ENCODE measurements at places on chromosomes 5 and 9.

- DNase-seq = no peak
Observed at GRCh38 chr5:78549043-78549442, 99.5 kb downstream of the LHFPL2 start.

DNA sequence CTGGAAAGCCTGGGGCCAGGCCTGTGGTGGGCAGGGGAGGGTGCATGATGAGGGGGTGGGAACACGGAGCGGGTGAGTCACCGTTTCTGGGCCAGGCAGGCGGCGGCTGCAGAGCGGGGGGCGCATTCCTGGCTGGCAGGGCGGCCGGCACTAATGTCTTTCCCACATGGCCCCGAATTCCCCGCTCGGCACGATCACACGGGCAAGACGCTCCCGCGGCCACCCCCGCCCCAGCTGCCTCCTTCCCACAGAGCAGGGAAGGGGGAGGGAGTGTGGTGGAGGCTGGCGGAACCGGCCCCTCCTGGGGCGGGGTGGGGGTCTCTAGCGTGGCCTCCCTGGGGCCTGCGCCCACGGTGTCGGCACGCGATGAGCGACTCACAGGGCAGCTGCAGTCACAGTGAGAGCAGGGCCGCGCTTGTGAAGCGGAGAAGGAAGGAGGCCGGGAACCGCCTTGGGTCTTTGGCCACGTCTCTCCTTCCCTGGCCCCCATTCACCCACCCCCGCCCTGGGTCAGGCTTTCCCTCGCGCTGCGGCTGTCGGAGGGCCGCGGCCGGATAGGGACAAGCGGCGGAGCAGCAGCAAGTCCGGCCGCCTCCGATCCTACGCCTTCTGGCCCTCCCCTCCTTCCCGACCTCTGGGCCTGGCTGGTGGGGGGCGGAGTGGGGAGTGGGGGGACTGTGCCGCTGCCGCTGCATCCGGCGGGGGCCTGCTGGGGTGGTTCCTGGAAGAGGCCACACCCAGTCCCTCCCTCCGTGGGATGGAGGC, 48.9 kb downstream of the CXXC5 start:
- DNase-seq = no peak

- DNase-seq = peak; percentile 38
Observed at GRCh38 chr9:130172161-130172857, at the start of gene NCS1. Gene NCS1, plus strand, starts transcription at chr9:130172404. Its CDS starts 260 bp downstream, at chr9:130172664.

DNA sequence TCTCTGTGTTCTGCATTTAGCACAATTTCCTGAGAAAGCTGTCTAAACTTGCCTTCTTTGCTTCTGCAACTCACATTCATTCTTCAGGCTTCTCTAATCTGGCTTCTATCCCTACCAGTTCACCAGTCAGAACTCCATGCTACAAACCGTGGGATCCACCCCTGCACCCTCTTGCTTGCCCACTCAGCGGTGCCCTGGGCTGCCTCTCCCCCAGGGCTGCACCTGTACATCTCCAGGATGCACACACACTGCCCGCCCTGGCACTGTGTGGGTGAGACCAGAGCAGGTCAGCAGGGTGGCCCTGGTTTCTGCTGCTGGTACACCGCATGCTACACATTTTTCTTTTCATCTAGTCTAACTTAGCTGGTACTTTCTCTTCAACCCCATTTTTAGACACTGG, 127.1 kb downstream of the FANCC start:
- no peak for DNase-seq

- no peak for DNase-seq
Observed at GRCh38 chr9:98016137-98016680, 33.1 kb downstream of the ANP32B start.

- no peak for DNase-seq
Observed at GRCh38 chr9:136237486-136238341, 7.9 kb downstream of the QSOX2 start.

- no peak for DNase-seq
Observed at GRCh38 chr9:132424857-132425674, 15.1 kb downstream of the CFAP77 start.

DNA sequence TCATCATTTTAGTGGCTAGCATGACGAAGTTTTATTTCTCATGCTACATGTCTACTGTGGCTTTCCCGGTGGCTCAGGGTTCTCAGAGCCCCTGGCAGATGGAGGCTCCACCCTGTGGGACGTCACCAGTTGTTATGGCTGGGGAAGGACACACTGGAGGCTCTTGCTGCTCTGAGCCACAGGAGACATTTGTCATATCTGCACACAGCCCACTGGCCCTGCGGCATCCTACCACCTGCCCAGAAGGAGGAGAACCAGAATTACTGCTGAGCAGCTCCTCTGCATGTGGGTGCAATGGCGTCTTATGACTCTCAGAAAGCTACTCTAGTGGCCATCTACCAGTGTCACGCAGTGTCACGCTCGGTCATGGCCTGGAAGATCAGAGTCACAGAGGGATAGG, 6.6 kb downstream of the OR13J1 start:
- no peak for DNase-seq

- DNase-seq = no peak
Observed at GRCh38 chr5:177356746-177357145, 978 bp upstream of the RGS14 start.

GRCh38 chr5:32498484-32498883, 53.9 kb upstream of the ZFR start:
- no peak for DNase-seq

- no peak for DNase-seq
Observed at GRCh38 chr5:115295777-115296123, 704 bp downstream of the CCDC112 start.

- no peak for DNase-seq
Observed at GRCh38 chr9:97638666-97639065, 5.0 kb downstream of the NCBP1 start.

DNA sequence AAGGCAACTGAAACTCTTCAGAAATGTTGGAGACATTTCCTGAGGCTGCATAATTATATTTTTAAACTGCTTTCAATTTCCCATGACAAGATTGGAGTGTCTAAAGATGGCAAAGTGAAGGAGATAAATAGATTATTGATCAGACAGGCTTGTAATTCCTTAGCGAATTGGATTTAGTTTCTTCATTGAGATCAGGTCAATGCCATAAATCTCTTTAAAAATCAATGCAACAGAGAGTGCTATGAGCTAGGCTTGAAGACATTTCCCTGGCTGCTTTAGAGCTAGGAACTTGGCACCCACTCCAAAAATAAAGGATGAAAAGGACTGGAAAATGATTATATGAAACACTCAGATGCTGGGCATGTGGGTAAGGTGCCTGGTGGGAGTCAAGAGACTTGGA, 828.4 kb downstream of the TLR4 start:
- no peak for DNase-seq

DNA sequence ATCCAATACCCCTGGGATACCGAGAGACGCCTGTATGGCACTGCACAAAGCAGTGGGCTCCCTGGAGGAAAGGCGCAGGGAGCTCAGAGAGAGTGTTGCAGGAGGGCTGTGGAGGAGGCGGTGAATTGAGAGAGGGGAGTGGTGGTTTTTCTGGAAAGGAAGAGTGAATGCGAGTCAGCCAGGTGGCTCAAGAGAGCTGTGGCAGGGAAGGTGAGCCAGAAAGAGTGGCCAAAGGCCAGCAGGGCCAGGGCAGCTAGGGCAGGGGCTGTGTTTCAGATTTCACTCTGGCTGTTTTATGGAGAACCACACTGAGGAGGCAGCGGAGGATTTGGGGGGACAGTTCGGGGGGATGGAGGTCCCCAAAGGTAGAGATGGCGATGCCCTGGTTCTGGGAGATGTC, 13.0 kb upstream of the DAB2IP start:
- no peak for DNase-seq

DNA sequence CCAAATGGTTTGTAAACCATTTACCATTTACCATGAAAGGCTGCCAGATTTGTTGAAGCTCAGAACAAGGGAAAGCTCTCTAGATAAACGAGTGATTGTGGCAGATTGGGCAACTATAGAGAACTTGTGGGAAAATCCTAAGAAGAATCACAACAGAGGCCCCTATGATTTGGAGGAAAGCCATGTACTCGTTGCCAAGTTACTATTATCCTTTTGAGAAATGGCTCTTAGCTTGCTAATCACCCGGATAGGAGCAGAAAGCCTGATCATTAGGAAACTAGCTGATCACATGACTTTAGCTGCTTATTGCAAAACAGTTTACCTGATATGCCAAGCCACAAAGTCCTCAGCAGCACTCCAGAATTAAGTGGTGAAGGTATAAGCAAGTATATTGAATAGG, 23.5 kb upstream of the ATG10 start:
- no peak for DNase-seq

DNA sequence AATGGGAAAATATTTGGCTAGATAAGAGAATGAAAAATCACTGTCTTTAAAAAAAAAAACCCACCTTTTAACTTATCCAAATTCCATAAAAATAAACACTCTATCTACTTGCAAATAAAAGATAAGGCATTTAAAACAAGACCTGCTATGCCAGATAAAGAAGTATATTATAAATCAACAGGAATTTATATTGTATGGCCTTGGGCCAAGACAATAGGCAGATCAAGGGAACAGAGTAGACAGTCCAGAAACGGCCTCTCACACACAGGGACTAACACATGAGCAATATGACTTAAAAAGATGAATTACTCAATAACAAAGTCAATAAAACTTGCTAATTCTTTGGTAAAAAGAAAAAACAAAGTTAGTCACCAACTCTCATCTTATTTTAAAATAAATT, 34.7 kb upstream of the ICE1 start:
- no peak for DNase-seq

DNA sequence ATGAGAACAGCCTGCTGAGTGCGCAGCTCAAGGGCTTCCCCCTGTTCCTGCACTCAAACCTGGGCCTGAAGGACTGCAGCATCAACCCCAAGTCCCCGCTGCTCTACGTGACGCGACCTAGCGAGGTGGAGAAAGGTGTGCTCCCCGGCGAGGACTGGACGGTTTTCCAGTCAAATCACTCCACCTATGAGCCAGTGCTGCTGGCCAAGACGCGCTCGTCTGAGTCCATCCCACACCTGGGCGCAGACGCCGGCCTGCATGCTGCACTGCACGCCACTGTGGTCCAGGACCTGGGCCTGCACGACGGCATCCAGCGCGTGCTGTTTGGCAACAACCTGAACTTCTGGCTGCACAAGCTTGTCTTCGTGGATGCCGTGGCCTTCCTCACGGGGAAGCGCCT, 19.9 kb downstream of the NDST1 start:
- DNase-seq = no peak

GRCh38 chr9:111250875-111251842, 78.9 kb downstream of the OR2K2 start:
- DNase-seq = no peak

GRCh38 chr5:141475625-141476131, at the start of gene PCDHGC3:
Gene PCDHGC3, plus strand, starts transcription at chr5:141475966. Its CDS starts 151 bp downstream, at chr5:141476117.
- DNase-seq = peak; percentile 25

GRCh38 chr5:125604104-125604503, 819.1 kb upstream of the GRAMD2B start:
- DNase-seq = no peak

DNA sequence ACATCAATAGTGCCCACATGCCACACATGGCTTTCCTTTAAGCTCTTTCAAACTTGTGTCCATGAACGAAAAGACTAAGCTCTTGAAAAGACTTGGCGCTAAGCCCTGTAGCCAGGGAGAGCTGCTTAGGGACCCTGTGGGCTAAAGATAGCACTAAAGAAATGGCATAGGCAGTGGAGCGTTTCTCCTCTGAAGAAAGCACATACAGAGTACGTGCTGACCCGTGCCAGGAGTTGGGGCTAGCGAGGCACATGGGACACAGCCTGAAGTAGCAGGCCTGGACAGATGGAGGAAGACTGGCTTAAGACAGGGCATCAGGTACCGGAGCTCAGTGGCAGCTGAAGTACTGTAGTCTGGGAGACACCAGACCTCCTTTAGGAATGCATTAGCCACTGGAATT, 39.7 kb downstream of the ADGRV1 start:
- DNase-seq = no peak

GRCh38 chr5:98791898-98792580, 18.6 kb downstream of the RGMB start:
- DNase-seq = no peak

- DNase-seq = no peak
Observed at GRCh38 chr9:121607434-121608167, 43.8 kb upstream of the DAB2IP start.

DNA sequence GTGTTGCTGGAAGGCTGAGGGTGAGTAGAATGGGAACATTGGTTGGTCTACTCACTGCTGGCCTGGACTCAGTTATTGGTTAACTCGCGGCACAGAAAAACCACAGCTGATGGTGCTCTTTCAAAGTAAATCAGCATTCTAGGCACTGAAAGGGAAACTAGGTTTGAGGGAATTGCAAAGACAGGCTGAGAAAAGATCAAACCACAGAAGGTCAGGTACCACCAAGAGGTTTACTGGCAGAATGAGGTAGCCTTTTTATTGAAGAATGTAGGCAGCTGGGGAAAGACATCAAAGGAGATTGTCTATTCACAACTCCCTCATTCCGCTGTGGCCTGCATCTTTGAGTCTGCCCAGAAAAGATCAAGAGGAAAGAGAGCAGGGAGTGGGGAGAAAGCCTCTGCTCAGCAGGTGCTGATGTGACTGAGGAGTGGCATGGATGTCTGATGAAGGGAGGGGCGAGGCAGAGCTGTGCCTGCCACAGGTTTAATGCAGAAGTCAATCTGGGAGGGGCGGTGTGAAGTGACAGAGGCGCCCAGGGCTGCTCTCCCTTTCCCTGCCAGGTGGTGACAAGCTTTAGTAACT, 255.5 kb downstream of the MAN2A1 start:
- no peak for DNase-seq

DNA sequence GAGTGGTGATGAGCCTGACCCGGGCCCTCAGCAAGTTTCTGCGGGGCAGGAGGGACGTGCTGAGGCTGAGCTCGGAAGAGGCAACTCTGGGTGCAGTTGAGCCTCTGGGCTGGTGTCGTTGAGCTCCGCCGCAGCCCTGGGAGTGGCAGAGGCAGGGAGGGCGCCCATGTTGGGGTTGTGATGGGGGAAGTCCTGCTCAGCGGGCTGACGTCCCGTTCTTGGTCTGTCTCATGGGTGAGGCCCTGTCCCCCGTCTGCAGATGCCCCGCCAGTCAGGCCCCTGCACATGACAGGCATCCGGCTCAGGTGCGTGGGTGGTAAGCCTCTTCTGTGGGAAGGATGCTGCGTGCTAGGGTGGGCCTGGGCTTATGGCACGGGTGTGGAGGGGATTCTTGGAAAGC, 64.3 kb downstream of the RXRA start:
- DNase-seq = peak; percentile 67

- DNase-seq = no peak
Observed at GRCh38 chr5:131994090-131994489, 17.4 kb downstream of the ACSL6 start.

- DNase-seq = no peak
Observed at GRCh38 chr5:35752012-35752411, 104.7 kb upstream of the IL7R start.

GRCh38 chr9:19618816-19619215, 170.0 kb downstream of the SLC24A2 start:
- DNase-seq = no peak

Data from stimulated activated CD4-positive, alpha-beta T cell treated with anti-CD3 and anti-CD28 coated beads, Interleukin-1b, Interleukin-23, amount 100 ng/mL, for 4 hours (primary cell).